ENCODE measurements at places on chromosomes 3 and 15.

GRCh38 chr3:47612178-47612577 is 33.5 kb upstream of the CSPG5 start:
- DNase-seq = no peak

DNA sequence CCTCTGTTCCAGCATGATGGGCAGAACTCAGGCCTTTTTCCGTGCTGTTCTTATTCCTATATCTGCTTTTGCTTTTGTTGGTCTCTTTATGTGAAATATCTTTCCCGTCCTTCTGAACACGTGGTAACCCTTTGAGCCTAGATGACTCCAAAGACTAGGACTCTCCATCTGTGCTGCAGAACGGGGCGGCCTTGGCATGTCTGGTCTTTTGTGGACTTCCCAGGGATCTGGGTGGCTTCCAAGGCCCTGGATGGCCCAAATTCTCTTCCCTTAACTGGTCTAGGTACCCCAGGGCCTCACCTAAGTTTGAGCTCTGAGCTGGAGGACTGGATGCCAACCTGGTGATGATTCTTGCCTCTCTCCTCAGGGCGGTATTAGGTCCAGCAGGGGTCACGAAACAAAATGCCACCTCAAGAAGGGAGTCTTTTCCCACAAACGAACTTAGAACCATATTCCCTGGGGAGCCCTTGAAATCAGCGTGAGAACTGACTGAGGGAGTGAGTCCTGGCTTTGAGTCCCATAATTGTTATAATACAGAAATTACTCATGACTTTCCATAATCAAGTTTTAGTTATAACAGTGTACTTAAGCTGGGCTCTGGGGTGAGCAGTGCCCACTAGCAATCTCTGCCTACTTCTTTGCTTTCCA is 13.8 kb downstream of the TLNRD1 start:
- DNase-seq = no peak

DNA sequence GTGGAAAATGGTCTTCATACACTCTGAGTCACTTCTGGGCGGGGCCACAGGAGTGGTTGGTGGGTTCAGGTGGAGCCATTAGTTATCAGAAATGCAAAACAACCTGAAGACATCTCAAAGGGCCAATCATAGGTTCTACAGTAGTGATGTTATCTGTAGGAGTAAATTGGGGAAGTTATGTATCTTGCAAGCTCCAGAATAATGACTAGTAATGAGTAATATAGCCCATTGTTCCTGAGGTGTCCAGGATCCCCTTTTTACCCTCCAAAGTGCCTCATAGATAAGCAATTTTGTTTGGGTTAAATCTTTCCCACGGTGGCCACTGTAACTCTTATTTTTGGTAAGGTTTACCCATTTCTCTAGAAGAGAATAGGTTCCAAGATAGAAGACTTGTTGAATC is 91.7 kb downstream of the PIK3R4 start:
- no peak for DNase-seq

DNA sequence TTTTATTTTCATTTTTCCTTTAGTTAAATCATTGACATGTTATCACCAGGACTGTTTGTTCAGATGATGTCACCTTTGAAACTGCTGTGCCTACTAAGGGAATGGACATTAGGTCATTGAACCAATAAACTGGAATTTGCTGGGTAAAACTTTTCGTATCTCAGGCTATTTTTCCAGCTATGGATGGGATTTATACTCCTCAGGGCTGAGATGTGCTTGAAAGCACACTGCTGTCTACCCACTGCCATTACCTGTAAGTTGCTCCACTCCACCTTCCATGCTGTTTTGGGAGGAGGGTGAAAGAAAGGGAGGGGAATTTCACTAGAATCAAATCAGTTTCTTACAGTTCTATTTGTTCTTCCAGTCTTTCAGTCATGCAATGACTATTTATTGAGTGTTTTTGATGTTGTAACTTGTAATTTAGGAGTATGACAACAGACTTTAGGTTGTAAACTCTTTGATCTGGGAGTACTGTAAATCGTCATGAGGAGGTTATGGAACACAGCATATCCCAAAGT is 11.3 kb downstream of the EHD4 start:
- no peak for DNase-seq

DNA sequence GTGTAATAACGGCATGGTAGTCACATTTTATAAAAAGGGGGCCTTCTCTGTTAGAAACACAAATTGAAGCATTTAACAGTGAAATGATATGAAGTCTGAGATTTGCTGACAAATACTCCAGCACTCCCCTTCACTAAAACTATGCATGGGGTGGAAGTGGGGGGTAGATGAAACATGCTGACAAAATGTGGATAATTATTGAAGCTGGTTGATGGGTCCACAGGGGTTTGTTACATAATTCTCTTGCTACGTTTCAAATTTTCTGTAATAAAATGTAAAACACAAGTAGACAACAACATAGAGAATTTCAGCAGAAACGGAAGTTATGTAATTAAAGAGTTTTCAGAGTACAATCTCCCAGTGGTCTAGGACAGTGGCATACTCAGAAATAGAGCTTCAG is 37.0 kb downstream of the MCF2L2 start:
- no peak for DNase-seq

All from MCF 10A (cell line).